ENCODE measurements at places on chromosomes 3 and 15. TPM values are rescaled to one million over a fixed set of nuclear protein-coding genes. Genes with fewer than 3 reads are reported as not detected.
A peak's percentile ranks its signal among the peaks of the same experiment; 100 is the strongest.

Gene ABHD17C
- 1.3 TPM for total RNA-seq

Gene SRPRB
- total RNA-seq, result 63.1 TPM

Gene PFKFB4
- total RNA-seq, result 3.3 TPM

Gene FBXL2
- 16.4 TPM for total RNA-seq

Gene MAGEL2
- not detected for total RNA-seq

DNA sequence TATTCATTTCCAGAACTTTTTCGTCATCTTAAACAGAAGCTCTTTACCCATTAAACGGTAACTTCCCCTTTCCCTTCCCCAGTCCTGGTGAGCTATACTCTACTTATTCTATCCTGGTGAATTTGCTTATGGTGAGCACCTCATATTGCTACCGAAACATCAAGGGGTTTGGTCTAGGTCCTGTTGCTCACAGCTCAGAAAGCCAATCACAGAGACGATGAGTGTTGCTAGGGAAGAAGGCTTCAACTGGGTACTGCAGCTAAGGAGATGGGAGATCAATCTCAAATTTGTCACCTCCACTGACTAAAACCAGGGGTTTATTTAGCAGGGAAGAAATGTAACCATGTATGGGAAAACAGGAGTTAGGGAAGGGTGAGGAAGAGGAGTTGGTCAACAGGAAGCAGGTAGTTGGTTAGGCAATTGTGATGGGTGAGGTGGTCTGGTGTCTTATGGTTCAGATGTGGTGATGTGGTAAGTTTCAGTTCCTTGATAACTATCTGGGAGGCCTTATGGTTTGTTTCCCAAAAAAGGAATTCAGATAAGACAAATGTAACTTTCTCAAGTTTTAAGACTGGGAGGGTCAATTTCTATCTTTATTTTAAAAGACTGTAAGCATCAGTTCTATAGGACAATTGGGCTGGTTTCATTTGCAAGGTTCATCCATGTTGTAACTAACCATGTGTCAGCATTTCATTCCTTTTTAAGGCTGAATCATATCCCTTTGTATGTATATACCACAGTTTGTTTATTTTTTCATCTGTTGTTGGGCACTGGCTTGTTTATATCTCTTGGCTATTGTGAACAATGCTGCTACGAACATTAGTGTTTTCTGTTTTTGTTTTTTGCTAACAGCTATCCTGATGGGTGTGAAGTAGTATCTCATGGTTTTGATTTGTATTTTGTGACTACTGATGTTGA lies 24.3 kb downstream of the ARHGAP11B start:
- no peaks in the 10 kb centered on the region for H3K27me3 ChIP-seq
- peaks cover 7% of the 10 kb centered on the region for H3K4me1 ChIP-seq
- peaks cover 51% of the 10 kb centered on the region for H3K36me3 ChIP-seq
- DNase-seq, result peak; percentile 76
- H3K27ac ChIP-seq, result peak overlapping the region; percentile 64

GRCh38 chr3:45381168-45381852 lies 7.1 kb upstream of the LARS2 start:
- H3K4me3 ChIP-seq, result no peak overlapping the region
- no peaks in the 10 kb centered on the region for H3K36me3 ChIP-seq
- DNase-seq, result no peak
- no peaks in the 10 kb centered on the region for H3K4me1 ChIP-seq

DNA sequence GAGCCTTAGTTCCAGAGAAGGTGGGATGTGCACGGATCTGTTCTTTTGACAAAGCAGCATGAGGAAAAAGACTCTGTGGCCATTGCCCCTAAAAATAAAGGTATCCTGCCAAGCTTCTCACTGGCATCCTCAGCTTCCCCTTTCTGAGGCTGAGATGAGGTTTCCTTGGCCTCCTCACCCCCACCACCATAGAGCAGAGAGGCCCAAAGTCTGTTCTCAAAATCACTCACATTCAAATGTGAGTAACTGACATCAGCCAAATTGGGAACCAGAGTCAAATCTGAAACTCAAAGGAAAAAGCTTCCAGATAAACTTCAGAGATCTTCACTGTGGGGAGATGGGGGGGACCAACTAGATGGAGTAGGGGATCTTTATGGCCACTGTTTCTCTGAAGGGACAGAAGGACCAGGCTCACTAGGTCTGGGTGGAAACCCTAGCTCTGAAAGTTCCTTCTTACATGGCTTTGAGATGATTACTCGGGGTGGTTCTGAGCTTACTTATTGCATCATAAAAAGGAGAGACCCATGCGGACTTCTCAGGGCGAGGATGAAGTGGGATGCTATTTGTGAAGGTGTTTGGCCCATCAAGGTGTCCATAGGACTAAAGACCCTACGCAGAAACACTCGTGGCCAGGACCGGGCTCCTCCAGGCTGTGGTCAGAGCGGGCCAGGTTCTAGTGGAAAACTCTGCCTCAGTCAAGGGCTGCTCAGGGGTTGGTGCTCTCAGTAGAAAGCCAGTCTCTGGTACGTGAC lies 61.5 kb upstream of the MEF2A start:
- H3K36me3 ChIP-seq, result no peaks in the 10 kb centered on the region
- H3K4me1 ChIP-seq, result peaks cover 11% of the 10 kb centered on the region
- DNase-seq, result no peak
- no peaks in the 10 kb centered on the region for H3K27me3 ChIP-seq

DNA sequence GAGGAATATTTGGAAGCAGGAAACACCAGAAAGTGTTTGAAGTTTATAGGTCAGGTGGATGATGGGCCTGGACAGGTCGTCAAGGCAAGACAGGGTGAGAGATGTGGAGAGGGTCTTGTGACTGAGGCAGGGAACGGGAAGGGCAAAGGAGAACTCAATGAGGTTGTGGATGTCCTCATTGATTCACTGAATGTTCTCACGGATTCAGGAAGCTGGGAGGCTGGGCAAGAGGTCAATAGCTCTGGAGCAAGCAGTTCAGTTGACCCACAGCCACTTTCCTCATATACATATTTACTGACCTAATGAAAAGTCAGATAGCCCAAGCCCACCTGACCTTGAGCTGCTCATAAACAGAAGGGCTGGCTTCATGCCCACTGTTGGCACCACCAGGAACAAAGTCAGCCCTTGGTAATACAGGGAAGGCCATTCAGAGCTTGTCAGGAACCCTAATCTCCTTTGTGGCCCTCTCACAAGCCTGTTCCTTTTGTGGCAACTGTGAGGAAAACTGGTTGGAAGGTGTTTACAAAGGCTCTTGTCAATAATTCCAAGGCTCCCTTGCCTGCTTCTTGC lies 31.6 kb downstream of the ARRDC4 start:
- no peak overlapping the region for H3K27ac ChIP-seq
- no peak for DNase-seq

DNA sequence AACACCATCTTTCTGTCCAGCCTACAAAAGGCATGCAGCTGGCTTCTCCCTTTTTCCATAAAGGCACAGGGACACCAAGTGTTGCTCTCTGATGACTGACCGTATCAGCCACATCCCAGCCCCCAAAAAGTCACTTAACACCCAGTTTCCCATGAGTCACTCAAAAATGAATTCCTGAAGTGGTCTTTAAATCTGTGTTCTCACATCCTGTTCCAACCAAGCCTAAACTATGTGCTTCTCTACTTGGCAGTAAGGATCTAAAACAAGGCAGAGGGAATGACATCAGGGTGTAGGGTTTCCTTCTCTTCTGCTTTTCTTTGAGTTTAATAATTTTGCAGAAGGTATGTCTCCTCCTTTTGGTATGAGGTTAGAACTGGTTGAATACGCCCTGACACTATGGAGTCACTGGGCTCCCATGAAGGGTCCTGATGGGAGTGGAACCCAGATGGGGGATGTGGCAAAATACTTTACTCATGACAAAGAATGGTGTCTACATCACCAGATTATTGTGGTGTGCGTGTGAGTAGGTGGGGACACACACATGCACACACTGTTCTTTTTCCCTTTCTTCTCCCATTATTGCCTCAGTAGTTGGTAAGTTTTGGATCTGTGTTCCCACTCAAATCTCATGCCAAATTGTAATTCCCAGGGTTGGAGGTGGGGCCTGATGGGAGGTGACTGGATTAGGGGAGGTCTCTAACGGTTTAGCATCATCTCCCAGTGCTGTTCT lies 35.6 kb upstream of the CCK start:
- no peaks in the 10 kb centered on the region for H3K27me3 ChIP-seq
- no peaks in the 10 kb centered on the region for H3K4me1 ChIP-seq
- no peak overlapping the region for H3K27ac ChIP-seq
- H3K4me3 ChIP-seq, result no peak overlapping the region
- DNase-seq, result no peak

GRCh38 chr3:5389057-5389456 lies 201.6 kb downstream of the EDEM1 start:
- H3K36me3 ChIP-seq, result no peaks in the 10 kb centered on the region
- H3K4me3 ChIP-seq, result no peak overlapping the region
- H3K4me1 ChIP-seq, result no peaks in the 10 kb centered on the region
- H3K27ac ChIP-seq, result no peak overlapping the region
- H3K27me3 ChIP-seq, result no peaks in the 10 kb centered on the region

GRCh38 chr3:65200310-65200970 lies 512.6 kb upstream of the ADAMTS9 start:
- no peaks in the 10 kb centered on the region for H3K27me3 ChIP-seq
- H3K27ac ChIP-seq, result no peak overlapping the region
- no peak overlapping the region for H3K4me3 ChIP-seq
- H3K4me1 ChIP-seq, result no peaks in the 10 kb centered on the region
- no peak for DNase-seq

- DNase-seq, result no peak
- H3K27ac ChIP-seq, result no peak overlapping the region
- H3K4me1 ChIP-seq, result no peaks in the 10 kb centered on the region
- peaks cover 24% of the 10 kb centered on the region for H3K36me3 ChIP-seq
- no peaks in the 10 kb centered on the region for H3K27me3 ChIP-seq
Measured at GRCh38 chr15:25431836-25432561, 6.8 kb downstream of the UBE3A start.

- DNase-seq, result no peak
- H3K4me1 ChIP-seq, result peaks cover 5% of the 10 kb centered on the region
- no peak overlapping the region for H3K4me3 ChIP-seq
- no peaks in the 10 kb centered on the region for H3K36me3 ChIP-seq
Measured at GRCh38 chr15:62909257-62909656, 133.3 kb upstream of the TPM1 start.
